ENCODE measurements at places on chromosomes 3 and 15.

GRCh38 chr3:172749230-172749965 lies 1.1 kb upstream of the ECT2 start:
- DNase-seq = no peak
- H3K27me3 ChIP-seq = no peaks in the 10 kb centered on the region
- H3K36me3 ChIP-seq = no peaks in the 10 kb centered on the region
- peaks cover 10% of the 10 kb centered on the region for H3K4me1 ChIP-seq

- no peak for DNase-seq
- H3K27me3 ChIP-seq = peaks cover 9% of the 10 kb centered on the region
- no peaks in the 10 kb centered on the region for H3K36me3 ChIP-seq
- no peaks in the 10 kb centered on the region for H3K4me1 ChIP-seq
- no peak overlapping the region for H3K27ac ChIP-seq
Measured at GRCh38 chr15:100703032-100703578, 100.7 kb downstream of the ASB7 start.

DNA sequence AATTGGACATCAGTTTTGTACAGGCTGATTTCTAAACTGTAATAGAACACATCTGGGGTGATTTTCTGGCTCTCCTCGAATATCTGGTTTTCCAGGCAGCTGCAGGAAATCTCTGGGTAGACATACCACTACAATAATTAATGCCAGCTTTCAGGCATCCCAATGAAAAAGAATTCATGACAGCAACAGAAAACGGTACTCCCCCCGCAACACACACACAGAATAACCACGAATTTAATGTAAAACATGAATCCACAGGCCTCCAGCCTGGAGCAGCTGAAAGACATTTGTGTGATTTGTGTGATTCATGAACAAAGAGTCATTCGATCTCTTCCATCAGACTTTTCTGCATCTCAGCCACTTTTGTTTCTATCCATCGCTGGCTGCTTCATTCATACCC lies 262.2 kb downstream of the MAGI1 start:
- no peak overlapping the region for H3K27ac ChIP-seq
- H3K27me3 ChIP-seq = no peaks in the 10 kb centered on the region
- no peaks in the 10 kb centered on the region for H3K4me1 ChIP-seq

DNA sequence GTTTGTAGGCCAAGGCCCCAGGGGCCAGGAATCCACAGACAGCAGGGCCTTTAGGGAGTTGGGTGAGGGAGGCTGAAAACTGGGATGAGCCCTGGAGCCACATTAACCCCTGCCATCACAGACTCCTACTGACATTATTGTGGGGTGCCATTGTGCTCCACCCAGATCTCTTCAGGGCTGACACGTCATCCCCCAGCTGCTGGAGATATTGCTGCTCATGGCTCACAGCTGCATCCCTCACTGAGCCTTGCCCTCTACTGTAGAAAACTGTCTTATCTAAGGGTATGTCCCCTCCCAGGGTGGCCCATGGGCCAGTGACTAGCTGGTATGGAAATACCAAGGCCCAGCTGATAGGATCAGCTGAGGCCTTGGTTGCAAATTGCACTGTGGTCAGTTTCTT lies 87.3 kb upstream of the PRR23C start:
- no peak overlapping the region for H3K4me3 ChIP-seq
- no peaks in the 10 kb centered on the region for H3K36me3 ChIP-seq
- no peak for DNase-seq
- no peaks in the 10 kb centered on the region for H3K4me1 ChIP-seq

DNA sequence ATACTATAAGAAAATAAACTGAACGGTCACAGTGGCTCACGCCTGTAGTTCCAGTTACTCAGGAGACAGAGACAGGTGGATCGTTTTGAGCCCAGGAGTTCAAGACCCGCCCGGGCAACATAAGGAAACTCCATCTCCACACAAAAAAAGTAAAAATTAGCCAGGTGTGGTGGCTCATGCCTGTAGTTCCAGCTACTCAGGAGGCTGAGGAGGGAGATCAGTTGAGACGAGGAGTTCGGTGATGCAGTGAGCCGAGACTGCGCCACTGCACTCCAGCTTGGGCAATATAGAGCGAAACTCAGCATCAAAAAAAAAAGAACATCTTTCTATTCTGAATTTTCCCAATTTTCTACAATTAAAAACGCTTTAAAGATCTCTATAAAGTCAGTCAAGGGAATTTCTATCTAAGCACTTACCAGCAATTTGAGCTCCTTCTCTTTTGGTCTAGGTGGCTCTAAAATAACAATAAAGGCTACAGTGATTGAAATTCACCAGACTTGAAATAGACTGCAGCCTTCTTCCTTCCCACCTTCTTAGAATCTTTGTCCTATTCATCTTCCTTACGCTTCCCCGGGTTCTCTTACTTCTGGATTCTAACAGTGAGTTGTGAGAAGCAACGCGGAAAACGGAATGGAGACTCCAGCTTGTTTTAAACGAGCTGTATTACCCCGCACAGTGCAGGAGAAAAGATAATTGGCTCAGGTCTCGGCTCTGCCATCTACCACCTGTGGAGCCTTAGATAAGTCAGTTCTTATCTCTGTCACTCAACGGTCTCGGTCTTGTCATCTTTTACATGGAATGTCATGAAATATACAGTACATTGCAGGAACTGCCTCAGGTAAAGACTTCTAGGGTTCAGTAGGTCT lies 812 bp upstream of the SEC62 start:
- peak overlapping the region; percentile 84 for H3K27ac ChIP-seq
- H3K4me3 ChIP-seq = peak overlapping the region; percentile 66
- H3K36me3 ChIP-seq = no peaks in the 10 kb centered on the region
- peaks cover 13% of the 10 kb centered on the region for H3K4me1 ChIP-seq
- no peak for DNase-seq

DNA sequence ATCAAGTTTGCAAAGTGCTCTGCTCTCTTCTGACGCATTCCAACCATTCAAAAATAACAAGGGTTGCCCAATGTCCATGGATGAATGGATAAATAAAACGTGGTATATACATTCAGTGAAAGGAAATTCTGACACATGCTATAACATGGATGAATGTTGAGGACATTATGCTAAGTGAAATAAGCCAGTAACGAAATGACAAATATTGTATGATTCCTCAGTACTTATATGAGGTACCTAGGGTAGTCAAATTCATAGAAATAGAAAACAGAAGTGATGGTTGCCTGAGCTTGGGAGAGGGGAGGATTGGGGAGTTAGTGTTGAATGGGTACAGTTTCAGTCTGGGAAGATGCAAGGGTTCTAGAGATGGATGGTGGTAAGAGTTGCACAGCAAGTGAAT lies 33.9 kb downstream of the SH3BP5 start:
- no peak overlapping the region for H3K27ac ChIP-seq
- no peaks in the 10 kb centered on the region for H3K27me3 ChIP-seq
- H3K36me3 ChIP-seq = peaks cover 39% of the 10 kb centered on the region
- peaks cover 71% of the 10 kb centered on the region for H3K4me1 ChIP-seq
- H3K4me3 ChIP-seq = no peak overlapping the region

DNA sequence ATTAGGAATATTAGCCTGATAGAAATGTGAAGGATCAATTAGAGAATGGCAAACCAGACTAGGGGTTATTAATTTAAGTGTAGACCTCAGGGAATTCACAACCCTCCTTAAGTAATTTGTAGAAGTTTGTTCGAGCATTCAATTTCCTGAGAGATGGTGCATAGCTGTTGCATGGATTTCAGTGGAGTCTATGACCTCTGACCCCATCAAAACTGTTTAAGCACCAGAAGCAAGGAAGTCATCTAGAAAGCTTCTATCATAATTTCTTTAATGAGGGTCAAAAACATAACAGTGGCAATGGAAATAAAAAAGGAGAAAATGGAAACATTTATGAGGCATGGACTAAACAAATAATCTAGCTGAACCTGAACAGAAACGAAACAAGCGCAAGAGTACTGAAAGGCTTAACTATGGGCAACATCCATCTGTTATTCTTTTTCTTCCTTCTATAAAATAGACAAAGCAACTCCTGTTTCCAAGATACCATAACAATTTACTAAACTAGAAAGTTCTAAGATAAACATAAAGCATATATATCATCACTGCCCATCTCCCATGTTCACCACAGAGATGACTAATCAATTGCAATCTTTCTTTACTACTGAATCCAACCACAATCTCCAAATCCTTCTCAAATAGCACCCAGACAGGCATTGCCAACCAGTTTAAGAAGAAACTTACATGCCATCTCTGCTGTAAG lies 151.4 kb downstream of the THRB start:
- no peaks in the 10 kb centered on the region for H3K4me1 ChIP-seq
- no peak overlapping the region for H3K4me3 ChIP-seq
- DNase-seq = no peak
- H3K36me3 ChIP-seq = no peaks in the 10 kb centered on the region

DNA sequence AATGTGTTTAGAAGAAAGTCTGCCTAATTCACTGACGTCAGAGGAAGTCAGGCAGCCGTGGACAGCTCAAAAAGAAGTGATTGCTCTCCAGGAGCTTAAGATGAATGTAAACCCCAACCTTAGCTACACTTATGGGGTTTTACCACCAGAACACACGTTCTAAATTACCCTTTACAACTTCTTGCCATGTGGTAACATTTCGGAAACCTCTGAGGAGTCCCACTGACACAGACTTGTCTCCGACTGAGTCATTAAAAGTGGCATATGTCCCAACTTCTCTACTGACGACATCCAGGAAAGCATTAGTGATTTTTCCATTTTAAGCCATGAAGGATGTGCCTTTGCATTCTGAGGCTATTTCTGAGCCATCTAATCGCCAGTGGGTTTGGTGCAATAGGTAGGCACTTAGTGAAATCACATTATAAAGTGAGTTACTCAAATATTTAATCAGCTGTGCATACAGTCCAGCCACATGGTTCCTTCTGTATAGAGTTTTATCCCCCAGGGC lies 32.4 kb downstream of the C2CD4A start:
- H3K4me3 ChIP-seq = no peak overlapping the region
- no peak overlapping the region for H3K27ac ChIP-seq
- no peaks in the 10 kb centered on the region for H3K4me1 ChIP-seq
- DNase-seq = no peak
- no peaks in the 10 kb centered on the region for H3K27me3 ChIP-seq

- H3K36me3 ChIP-seq = no peaks in the 10 kb centered on the region
Measured at GRCh38 chr15:21262851-21263425, 177.4 kb downstream of the POTEB3 start.

DNA sequence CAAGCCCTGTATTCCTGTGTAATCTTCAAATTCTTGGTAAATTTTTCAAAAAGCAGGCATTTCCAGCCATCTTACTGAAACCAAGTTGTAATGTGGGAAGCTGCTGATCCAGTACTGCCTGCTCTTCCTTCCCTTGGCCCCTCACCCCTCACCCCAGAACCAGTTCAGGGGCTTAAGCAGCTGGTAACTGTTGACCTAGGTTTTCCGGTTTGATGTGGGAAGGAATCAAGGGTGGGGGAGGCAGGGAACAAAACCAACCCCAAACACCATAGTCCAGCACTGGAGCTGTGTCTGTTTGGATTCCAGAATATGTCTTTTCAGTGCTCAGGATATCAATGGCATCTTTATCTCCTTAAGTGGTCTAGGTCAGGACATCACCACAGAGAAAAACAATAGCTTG lies 26.7 kb downstream of the SNX1 start:
- H3K27me3 ChIP-seq = no peaks in the 10 kb centered on the region
- no peak overlapping the region for H3K27ac ChIP-seq
- no peaks in the 10 kb centered on the region for H3K4me1 ChIP-seq
- H3K36me3 ChIP-seq = peaks cover 88% of the 10 kb centered on the region
- no peak for DNase-seq
- H3K4me3 ChIP-seq = no peak overlapping the region

- DNase-seq = no peak
- H3K27me3 ChIP-seq = no peaks in the 10 kb centered on the region
- no peaks in the 10 kb centered on the region for H3K4me1 ChIP-seq
Measured at GRCh38 chr3:173703771-173704170, 306.2 kb downstream of the NLGN1 start.

- H3K4me3 ChIP-seq = no peak overlapping the region
- peak; percentile 37 for DNase-seq
- H3K27ac ChIP-seq = no peak overlapping the region
Measured at GRCh38 chr3:138686771-138687221, 78.2 kb downstream of the FAIM start.

DNA sequence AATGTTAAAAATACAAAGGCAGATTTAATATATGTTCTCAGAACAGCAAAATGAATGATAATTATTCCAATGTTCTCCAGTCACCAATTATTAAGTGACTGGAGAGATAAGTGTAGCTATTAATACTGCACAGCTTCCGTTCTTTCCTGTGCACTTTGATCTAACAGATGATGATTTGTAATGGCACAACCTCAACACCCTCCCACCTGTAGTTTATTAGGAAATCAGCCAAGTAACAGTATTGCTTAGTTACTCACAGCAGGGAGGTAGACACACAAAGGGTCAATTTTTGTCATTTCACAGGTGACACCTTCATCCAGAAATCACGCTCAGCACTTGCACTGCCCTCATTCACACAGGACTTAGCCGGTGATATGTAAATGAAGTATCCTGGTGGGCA lies 688.1 kb downstream of the EPHA3 start:
- no peaks in the 10 kb centered on the region for H3K36me3 ChIP-seq
- no peak for DNase-seq
- H3K27me3 ChIP-seq = no peaks in the 10 kb centered on the region
- H3K4me1 ChIP-seq = no peaks in the 10 kb centered on the region
- H3K27ac ChIP-seq = no peak overlapping the region
- H3K4me3 ChIP-seq = no peak overlapping the region

DNA sequence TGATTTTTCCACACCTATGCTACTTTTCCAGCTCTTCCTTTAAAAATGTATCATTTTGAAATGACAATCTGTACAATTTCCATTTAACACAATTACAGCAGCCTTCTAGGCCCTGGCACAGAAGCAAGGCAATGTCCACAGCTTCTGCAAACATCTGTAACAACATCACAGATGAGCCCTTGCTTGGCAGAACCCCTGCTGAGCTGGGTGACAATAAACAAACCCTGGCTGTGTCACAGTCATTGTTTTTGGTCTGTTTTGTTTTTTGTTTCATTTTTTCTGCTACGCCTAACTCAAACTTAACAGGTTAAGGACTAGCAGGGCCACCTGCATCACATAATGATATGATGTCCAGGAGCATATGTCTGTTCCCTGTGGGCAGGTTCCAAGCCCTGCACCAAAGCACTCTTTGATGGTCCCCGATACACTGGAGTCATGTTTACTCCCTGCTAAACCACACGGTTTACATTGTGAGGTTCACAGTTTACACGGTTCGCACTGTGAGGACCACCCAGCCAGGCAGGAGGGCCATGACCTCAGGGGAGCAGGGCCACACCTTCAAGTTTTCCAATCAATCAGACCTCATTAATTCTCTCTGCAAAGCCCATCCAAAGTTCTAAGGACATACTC lies 186.8 kb upstream of the CHRNA7 start:
- no peaks in the 10 kb centered on the region for H3K36me3 ChIP-seq
- no peaks in the 10 kb centered on the region for H3K4me1 ChIP-seq
- H3K27ac ChIP-seq = no peak overlapping the region
- no peak overlapping the region for H3K4me3 ChIP-seq

DNA sequence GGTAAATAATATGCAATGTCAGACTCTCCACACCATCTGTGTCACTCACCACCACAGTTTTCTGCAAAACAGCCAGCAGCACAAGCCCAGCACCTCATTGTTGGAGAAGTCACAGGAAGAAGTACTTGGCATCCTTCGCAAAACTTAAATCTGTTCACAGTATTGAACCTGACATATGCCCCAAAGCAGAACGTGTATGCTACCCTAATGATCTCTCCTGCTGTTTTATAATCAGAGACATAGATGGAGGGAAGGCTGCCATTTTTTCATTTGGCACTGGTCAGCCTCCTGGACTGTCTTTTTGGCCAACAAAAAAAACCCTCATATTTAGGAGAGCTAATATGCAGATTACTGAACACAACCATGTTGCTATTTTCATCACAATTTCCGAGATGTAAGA lies 1272.9 kb downstream of the ROBO1 start:
- no peaks in the 10 kb centered on the region for H3K36me3 ChIP-seq
- H3K27me3 ChIP-seq = no peaks in the 10 kb centered on the region
- DNase-seq = no peak
- H3K27ac ChIP-seq = no peak overlapping the region
- H3K4me3 ChIP-seq = no peak overlapping the region

All from CD4-positive, alpha-beta T cell (primary cell).